ENCODE measurements at places on chromosomes 7 and 10.

- no peak overlapping the region for H3K4me3 ChIP-seq
- peaks cover 4% of the 10 kb centered on the region for H3K27me3 ChIP-seq
- DNase-seq, result peak; percentile 51
- H3K4me1 ChIP-seq, result no peaks in the 10 kb centered on the region
- H3K36me3 ChIP-seq, result no peaks in the 10 kb centered on the region
Observed at GRCh38 chr7:28490831-28491230, 78.5 kb downstream of the CREB5 start.

- H3K27ac ChIP-seq, result no peak overlapping the region
- H3K4me3 ChIP-seq, result no peak overlapping the region
- no peaks in the 10 kb centered on the region for H3K36me3 ChIP-seq
- no peaks in the 10 kb centered on the region for H3K27me3 ChIP-seq
Observed at GRCh38 chr10:34758447-34758996, 56.6 kb downstream of the PARD3 start.

DNA sequence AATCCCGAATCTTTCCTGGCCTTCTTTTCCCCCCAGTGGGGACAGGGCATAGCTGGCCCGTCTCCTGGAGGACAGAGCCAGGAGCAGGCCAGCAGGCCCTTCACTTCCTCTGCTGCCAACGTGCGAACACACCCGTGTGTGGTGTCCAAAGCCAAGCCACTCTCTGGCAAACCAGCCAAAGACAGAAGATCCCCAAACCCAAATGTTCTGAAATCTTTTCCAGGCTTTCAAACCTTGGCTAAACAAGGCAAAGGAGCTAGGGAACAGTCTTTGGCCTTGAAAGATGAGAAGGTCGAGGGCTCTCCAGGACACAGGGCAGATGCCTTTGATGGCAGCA lies 63.0 kb downstream of the PROSER2 start:
- no peak overlapping the region for H3K27ac ChIP-seq
- no peak for DNase-seq
- H3K27me3 ChIP-seq, result no peaks in the 10 kb centered on the region
- H3K4me1 ChIP-seq, result no peaks in the 10 kb centered on the region
- H3K36me3 ChIP-seq, result no peaks in the 10 kb centered on the region
- H3K4me3 ChIP-seq, result no peak overlapping the region

- peaks cover 40% of the 10 kb centered on the region for H3K36me3 ChIP-seq
- no peak overlapping the region for H3K4me3 ChIP-seq
- H3K27ac ChIP-seq, result no peak overlapping the region
- H3K27me3 ChIP-seq, result no peaks in the 10 kb centered on the region
Observed at GRCh38 chr10:87753995-87754866, 63.8 kb downstream of the ATAD1 start.

- no peaks in the 10 kb centered on the region for H3K27me3 ChIP-seq
- H3K27ac ChIP-seq, result no peak overlapping the region
- no peaks in the 10 kb centered on the region for H3K36me3 ChIP-seq
- no peak overlapping the region for H3K4me3 ChIP-seq
- peak; percentile 54 for DNase-seq
- peaks cover 12% of the 10 kb centered on the region for H3K4me1 ChIP-seq
Observed at GRCh38 chr7:2979951-2980350, 63.7 kb downstream of the CARD11 start.

DNA sequence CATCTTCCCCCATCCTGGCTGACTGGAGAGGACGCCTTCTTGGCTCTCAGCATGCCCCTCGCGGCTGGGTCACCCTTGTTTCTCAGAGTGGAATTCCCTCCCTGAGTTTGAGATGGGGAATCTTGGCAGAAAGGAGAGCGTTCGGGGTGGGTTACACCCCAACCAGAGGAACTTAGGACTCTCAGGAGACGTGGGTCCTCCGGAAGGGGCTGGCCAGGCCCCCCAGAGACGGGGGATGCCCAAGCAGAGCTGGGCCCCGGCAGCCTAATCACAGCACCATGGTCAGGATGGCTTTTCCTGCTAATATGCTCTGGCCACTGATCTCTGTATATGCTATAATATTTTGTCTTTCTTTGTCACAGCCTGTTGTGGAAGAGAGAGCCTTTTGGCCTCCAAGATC lies 214.3 kb downstream of the WDR37 start:
- DNase-seq, result no peak
- H3K27me3 ChIP-seq, result no peaks in the 10 kb centered on the region
- no peak overlapping the region for H3K27ac ChIP-seq
- H3K4me3 ChIP-seq, result no peak overlapping the region
- H3K4me1 ChIP-seq, result no peaks in the 10 kb centered on the region

GRCh38 chr7:40704172-40704571 lies 569.4 kb downstream of the SUGCT start:
- no peaks in the 10 kb centered on the region for H3K27me3 ChIP-seq
- no peaks in the 10 kb centered on the region for H3K4me1 ChIP-seq
- no peak overlapping the region for H3K27ac ChIP-seq
- no peak overlapping the region for H3K4me3 ChIP-seq

DNA sequence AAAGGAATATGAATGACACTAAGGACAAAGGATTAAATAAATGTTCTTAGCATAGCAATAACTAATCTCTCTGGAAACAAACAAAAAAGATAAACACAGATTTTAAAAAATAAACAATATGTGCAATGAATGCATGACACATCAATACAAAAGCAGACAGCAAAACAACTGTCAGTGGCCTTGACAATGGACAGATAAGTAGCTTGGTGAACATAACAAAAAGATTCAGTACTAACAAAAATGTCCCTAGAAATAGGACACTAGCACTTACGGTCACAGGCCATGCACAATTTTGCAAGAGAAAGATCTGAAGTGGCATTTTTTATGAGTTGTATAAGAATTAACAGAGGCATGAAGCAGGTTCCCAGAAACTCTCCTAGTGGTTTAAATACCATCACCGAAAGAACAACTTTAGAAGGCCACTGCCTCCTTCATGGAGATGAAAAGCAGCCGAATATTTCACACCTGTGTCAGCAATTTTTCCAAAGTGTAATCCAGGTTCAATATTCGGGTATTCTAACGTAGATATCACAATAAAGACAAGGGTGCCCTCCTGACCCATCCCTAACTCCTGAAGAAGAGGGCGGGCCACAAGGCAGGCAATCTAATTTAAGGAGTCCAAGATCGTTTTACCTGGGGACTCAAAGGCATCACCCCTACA lies 231.3 kb upstream of the MKLN1 start:
- H3K27me3 ChIP-seq, result no peaks in the 10 kb centered on the region
- H3K4me3 ChIP-seq, result no peak overlapping the region
- peaks cover 46% of the 10 kb centered on the region for H3K36me3 ChIP-seq
- no peak for DNase-seq
- peaks cover 81% of the 10 kb centered on the region for H3K4me1 ChIP-seq
- peak overlapping the region; percentile 26 for H3K27ac ChIP-seq
